Effector memory CD8-positive, alpha-beta T cell (primary cell): ENCODE measurements at places on chromosomes 1 and 21.

- DNase-seq = no peak
Measured at GRCh38 chr1:61054601-61054993, 27.8 kb upstream of the NFIA start.

DNA sequence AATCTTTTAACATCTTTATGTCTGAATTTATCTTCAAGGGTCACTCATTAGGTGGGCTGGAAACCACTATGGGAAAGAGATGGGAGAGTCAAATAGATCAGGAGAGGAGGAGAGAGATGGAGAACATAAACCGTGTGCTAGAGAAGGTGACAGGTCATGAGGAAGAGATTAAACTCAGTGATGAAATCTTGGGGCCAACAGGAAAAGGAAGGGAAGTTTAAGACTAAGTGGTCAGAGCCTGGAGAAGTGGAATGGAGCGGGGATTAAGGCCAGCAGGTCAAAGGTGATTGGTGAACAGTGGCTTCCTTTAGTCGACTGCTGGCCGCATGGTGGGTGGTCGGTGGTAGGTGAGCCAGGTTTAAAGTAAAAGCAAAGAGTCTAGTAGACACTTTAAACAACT is 169.3 kb upstream of the IVNS1ABP start:
- DNase-seq = no peak

DNA sequence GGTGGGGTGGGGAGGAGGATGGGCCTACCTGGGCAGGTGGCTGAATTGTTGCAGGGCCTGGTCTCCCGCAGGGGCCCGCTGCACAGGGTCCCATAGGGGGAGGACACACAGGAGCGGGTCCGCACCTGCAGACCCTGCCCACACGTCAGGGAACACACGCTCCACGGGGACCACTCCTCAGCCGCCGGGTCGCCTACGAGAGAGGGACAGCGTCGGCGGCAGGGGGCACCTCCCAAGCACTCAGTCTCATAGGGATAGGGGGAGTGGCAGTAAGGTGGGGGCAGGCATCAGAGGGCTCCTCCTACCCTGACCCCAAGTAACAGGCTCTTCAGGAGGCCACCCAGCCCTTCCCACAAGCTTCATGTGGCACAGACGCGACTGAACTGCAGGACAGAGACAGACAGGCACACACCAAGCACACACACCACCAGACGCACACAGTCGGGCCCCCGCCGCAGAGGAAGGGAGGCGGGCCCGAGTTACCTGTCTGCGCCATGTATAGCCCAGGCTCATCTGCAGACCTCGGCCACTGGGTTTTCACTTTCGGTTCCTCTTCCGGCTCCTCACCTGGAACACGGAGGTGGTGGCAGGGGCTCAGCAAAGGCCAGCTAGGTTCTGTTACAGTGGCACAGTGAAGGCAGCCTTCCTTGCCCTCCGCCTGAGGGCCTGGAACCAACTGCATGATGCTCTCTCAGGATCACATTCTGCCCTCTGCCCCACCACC is 19.8 kb downstream of the ADGRB2 start:
- no peak for DNase-seq

DNA sequence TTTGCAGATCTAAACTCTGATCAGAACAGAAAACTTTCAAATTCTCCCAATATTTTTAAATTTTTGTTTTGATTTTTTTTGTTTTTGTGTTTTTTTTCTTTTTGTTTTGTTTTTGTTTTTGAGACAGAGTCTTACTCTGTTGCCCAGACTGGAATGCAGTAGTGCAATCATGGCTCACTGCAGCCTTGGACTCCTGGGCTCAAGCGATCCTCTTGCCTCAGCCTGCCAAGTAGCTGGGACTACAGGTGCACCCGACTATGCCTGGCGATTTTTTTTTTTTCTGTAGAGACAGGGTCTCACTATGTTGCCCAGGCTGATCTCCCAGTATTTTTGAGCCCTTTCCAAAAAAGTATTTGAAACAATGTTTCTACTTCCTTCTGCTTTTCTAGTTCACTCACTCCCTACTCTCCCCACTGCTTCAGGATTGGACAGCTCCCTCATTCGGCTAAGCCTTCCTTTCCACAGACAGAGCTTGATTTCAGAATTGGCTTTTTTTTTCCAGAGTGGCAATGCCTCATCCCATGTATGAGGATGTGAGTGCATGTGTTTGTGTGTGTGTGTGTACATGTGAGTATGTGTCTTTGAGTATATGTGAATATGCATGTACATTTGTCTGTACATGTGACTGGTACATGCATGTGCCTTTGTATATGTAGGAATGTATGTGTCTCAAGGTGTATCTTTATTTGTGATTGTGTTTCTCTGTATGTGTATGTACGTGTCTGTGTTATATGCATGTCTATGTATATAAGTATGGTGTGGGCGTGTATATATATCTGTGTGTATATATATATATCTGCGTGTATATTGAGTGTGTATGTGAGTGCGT is 11.9 kb downstream of the LHX4 start:
- no peak for DNase-seq

- DNase-seq = no peak
Measured at GRCh38 chr21:32653326-32653901, 41.2 kb upstream of the CFAP298 start.

GRCh38 chr1:231581859-231582258 is 44.7 kb upstream of the DISC1 start:
- DNase-seq = no peak

DNA sequence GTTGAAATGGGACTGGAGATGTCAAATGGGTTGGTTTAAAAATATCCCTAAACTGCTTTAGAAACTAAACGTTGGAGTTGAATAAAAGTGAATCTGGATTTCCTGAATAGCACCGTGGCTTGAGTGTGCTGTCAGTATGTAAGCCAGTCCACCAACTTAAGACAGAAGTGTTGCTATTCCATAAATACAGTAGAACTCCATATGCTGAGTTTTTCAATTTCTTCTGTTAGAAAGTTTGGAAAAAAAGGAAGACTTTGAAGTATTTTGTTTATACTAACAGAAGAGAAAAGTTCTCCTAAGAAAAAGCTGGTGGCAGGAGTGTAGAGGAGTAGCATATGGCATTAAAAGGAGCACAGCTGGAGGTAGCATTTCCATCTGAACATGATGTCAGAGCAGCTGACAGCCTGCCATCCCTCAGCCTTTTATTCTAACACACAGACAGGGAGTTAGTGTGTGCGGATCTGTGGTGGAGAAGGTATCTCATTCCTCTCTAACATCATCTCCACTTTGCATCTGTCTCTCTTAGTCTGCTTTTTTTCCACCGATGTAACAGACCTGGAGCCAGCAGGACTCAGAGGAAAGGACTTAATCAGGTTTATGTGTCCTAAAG is at the start of gene ZBTB18:
Gene ZBTB18, plus strand, starts transcription at position 449 of the 610 bp plus-strand sequence. Its CDS starts 149 bp downstream, at position 598.
- no peak for DNase-seq

- DNase-seq = no peak
Measured at GRCh38 chr1:81126989-81127581, 673.6 kb upstream of the ADGRL2 start.

- DNase-seq = peak; percentile 20
Measured at GRCh38 chr1:15848143-15848928, 829 bp downstream of the SPEN start.

DNA sequence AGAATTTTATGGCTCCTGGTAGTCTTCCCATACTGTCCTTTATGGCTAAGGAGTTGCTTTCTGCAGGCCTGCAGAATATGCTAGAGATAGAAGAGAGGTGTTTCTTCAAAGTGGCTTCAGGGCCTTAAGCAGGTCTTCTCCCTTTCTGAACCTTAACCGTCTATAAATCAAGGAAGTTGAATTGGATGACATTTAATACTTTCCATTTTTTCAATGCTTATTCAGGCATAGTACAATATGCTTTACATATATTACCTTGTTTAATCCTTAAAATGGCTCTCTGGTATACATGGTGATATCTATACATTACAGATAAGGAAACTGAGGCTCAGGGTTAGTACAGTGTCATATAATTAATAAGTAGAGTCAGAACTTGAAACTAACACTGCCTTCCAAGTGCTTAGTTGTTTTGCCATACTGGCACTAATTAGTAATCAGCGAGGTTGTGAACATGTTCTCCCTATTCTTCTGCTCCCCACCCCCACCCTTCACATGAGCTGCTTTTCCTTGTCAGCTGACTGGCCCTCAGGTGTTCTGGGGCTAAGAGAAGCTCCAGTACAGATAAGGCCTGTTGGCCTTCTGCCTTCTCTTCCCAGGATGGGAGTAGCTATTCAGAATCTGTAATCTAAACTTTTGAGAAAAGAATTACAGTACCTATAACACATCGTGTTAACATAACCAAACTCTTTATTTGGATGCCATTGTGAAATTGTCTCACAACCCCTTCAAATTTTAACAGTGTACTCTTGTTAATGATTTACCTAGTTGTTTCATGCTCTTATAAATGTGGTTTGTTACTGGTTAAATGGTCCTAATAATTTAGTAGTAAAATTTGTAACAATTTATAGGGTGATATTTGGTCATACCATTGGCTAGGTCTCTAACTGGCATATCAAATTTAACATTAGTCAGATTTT is 13.6 kb downstream of the NFYC start:
- DNase-seq = no peak

GRCh38 chr1:59475737-59476136 is 178.8 kb downstream of the FGGY start:
- no peak for DNase-seq

DNA sequence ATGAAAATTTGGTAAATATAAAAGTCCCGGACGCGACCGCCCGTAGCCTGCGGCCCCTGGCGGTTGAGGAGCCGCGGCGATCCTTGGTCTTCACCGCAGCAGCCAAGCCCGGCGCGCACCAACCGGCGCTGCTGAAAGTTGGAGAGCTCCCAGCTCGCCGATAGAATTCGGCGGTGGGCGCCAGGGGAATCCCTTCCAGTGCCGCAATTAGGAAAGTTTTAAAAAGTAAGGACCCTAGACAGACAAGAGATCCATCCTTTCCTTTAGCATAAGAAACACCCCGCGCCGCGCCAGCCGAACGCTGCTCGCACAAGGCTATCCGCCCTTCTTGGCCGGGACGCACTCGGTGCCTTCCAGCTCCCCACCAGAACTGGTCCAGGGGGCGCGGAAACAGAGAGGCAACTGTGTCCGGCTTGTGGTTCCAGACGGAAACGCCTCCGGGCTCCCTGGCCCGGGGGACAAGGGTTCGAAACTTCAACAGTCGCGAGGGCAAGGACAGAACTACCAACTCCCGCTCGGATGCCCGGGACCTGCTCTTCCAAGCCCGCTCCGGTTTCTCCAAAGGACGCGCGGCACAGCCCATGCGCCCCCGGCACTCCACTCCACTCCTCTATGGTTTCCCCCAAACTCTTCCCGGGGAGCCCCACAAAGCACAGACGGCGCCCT is 1.7 kb downstream of the FAM78B start:
- DNase-seq = no peak

DNA sequence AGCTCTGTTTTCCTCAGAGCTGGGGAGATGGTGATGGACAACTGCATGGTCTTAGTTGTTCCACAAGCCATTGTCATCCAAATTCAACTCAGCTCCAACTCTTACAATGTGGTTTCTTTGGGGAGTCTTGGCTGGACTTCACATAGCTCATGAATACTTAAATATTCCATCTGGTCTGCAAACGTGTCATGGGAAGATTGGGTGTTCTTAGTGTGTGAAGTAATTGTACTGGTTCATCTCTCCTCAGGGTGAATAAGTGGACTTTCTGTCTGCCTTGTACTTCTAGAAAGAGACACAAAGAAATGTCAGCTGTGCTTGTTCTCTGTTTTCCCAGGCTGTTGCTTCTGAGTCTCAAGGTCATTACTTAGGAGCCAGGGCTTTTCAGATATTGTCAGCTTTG is 106.6 kb downstream of the VPS13D start:
- DNase-seq = no peak

- no peak for DNase-seq
Measured at GRCh38 chr1:2316451-2316961, 74.8 kb downstream of the MORN1 start.

DNA sequence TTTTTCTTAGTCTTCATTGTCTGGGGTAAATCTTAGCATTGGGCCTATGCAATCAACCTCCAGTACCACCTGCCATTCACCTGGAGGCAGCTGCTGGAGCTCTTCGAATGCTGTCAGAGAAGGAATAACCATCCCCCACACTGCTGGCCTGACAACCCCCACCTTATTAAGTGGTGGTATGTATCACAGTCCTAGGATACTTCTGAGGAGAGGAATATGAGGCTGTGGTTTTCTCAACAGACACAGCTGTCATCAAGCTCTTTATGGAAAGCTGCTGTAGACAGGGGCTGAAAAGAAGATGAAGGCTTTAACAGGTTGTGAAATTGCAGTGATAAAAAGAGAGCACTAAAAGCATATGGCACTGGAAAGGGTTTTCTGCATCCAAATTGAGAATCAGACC is 61.7 kb downstream of the TSEN15 start:
- DNase-seq = no peak

- DNase-seq = no peak
Measured at GRCh38 chr1:210496063-210496462, 167.4 kb downstream of the HHAT start.

DNA sequence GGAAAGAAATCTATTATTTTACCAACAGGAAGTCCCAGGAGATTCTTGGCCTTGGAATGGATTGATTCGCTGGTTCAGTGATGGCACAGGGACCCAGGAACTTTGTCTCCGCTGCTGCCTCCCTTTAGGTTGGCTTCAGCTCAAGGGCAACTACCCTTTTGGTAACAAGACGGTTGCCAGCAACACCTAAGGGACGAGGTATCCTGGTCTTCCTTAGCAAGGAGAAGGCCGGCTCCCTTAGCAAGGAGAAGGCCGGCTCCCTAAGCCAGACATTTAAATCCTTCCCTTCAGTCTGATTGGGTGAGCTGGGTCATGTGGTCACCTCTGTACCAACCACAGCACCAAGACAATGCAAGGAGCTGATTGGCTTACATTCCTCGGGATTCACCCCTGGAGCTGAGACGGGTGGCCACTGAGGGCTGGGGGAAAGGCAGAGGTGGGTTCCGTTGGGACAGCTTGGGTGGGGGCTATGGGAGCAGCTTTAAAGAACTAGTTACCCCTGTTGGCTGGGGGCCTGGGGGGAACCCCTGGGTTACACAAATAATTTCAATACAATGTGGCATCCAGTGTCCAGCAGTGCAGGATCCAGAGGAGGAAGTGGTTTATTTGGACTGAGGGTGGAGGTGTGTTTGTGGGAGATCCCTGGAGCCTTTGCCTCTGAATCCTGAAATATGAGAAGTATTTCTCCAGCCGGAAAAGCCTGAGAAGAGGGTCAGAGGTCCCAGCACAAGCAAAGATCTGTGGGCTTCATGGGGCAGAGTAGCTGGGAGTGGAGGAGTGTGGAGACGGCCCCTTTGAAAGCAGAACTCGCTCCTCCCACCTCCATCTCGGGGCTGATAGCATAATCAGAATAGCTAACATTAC is 20.7 kb upstream of the CLIC4 start:
- no peak for DNase-seq

DNA sequence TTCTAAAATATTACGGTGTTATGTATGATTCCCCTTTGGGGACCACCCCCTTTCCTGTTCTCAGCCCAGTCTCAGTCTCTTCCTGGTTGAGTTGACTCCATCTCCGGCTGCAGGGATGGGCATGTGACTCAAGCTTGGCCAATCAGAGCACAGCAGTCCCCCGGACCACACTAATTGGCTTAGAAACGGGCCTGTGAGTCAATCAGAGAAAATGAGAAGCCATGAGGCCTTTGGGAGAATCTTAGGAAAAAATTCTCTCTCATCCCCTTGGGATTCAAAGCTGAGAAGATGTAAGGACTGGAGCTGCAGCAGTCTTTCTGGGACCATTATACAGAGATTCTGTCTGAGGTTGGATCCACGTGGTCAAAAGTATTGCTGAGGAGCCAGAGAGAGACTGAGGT is 10.7 kb upstream of the FHAD1 start:
- DNase-seq = no peak

GRCh38 chr1:58815686-58816071 is 31.8 kb upstream of the JUN start:
- DNase-seq = no peak

GRCh38 chr1:31654474-31654776 is 9.7 kb upstream of the PEF1 start:
- DNase-seq = no peak

GRCh38 chr1:162755306-162755705 is 35.2 kb upstream of the HSD17B7 start:
- DNase-seq = no peak
